ENCODE measurements at places on chromosomes 7 and 10.
A peak's percentile ranks its signal among the peaks of the same experiment; 100 is the strongest.

- peak; percentile 57 for DNase-seq
These were observed 252.5 kb downstream of the TNS3 start for GRCh38 chr7:47329320-47329926.

GRCh38 chr7:2112261-2113198 lies 120.2 kb downstream of the MAD1L1 start:
- DNase-seq: no peak

DNA sequence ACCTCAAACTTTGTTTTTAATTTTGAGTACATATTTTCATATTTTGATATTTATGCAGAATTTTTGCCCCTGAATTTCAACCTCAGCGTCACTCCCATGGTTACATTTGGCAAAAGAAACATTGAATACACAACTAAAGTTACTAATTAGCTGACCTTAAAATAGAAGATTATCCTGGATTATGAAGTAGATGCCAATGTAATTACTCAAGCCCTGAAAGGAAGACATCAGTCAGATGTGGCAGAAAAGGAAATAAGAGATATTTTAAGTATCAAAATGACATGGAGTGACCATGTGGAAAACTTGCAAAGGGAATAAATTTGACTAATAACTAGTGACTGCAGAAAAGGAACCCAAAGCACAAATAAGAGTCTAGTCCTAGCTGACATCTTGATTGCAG lies 701.3 kb upstream of the KCND2 start:
- no peak for DNase-seq

DNA sequence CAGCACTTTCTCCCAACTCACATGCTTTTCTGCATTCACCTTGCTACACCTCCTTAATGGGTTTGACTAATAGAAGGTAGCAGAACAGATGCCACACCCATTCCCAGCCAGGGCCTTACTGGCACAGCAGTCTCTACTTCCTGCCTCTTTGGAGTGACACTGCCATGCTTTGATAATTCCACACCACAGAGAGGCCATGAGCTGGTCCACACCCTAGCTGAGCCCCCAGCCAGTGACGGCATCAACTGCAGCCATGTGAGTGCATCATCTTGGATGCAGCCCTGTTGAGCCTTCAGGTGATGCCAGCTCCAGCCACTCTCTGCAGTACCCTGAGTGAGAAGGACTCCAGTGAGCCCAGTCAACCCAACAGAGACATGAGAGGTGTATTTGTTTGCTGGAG lies 27.5 kb upstream of the EZH2 start:
- no peak for DNase-seq
